T-helper 17 cell (primary cell): ENCODE measurements at places on chromosomes 13 and 19.

DNA sequence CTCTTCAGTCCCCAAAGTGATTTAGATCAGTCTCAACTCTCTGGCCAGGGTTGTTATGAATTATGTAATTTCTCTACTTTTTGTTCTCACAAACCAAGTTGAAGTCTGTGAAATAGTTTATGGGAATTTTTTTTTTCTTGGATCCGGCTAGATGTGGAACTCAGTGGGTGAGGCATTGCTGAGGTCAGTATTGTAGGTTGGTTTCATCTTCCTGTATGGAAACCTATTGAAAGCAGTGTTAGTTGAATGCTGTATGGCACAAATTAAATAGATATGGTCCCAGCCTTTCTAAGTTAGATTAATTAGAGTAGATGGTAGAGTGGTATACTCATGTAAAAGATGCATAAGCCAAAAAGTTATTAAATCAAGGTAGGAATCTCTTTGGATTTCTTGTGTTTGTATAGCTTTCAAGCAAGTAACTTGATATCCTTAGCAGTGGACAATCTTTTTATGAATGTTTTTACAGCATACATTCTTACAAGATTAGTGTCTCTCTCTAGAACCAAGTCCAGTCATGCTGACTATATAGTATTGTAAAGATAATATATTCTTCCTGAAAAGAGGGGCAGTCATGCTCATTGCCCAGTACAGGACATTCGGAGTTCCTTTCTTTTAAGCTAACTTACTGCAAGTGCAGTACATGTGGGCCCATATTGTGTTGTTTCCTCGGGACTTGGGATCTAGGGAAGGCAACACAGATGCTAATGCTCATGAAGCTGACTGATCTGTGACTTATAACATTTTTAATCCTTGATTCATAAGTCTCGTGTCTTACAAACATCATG, 2541.1 kb downstream of the PCDH9 start:
- DNase-seq, result no peak

- DNase-seq, result no peak
These were observed 46.1 kb downstream of the LATS2 start for GRCh38 chr13:21015284-21015683.

DNA sequence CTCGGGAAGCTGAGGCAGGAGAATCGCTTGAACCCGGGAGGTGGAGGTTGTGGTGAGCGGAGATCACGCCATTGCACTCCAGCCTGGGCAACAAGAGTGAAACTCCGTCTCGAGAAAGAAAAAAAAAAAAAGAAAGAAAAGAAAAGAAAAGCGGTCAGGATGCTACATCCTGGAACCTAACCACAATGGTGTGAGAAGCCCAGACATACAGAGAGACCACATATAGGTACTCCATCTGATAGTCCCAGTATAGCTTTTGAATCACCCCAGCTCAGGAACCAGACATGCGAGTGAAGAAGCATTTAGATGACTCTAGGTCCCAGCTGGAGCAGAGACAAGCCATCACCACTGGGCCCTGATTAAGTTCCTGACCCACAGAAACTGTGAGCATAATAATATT, 3.2 kb downstream of the IFNL1 start:
- no peak for DNase-seq

DNA sequence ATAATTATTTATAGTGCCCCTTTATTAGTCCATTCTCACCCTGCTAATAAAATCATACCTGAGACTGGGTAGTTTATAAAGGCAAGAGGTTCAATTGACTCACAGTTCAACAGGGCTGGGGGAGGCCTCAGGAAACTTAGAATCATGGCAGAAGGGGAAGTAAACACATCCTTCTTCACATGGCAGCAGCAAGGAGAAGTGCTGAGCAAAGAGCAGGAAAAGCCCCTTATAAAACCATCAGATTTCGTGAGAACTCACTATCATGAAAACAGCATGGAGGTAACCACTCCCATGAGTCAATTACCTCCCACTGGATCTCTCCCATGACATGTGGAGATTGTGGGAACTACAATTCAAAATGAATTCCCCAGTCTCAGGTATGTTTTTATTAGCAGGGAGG, 89.9 kb upstream of the STARD13 start:
- DNase-seq, result no peak

- DNase-seq, result no peak
These were observed 54.9 kb upstream of the PCDH8 start for GRCh38 chr13:52903320-52903719.
